ENCODE measurements at places on chromosomes 3 and 15.

- no peak for DNase-seq
Observed at GRCh38 chr3:170465955-170466354, 47.3 kb downstream of the CLDN11 start.

- no peak for DNase-seq
Observed at GRCh38 chr3:140883428-140884040, 58.1 kb upstream of the SLC25A36 start.

DNA sequence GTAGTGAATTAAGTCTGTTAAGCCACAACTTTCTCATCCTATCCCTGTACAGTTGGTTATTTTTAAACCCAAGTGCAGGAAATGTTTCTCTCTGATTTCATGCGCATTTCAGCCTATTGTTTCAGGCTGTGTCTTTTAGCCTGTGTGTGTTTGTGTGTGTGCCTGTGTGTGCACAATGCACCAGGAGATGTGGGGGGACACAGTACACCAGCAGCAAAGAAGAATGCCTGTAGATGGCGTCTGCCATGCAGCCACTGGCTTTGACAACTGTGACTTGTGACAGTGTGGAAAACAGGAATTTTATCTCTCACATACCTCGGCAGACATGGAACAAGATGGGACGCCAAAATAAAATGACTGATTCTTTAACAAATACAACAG is 43.6 kb upstream of the PLXNA1 start:
- DNase-seq: no peak

DNA sequence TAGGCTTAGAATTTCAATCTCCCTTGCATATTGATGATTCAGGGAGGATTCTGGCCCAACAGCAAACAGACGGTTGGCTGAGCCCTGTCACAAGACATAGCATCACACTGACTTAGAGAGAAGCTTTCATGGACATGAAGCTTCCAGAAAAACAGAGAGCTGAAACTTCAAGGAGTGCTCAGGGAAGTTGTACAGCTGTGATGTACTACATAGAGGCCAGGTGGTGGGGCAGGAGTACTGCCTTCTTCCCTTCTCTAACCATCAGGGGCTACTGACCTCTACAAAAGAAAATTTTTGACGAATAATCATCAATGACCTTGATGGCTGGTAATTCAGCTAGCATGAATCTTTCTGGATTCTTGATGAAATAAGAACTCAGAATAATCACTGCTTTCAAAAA is 378.5 kb downstream of the ERC2 start:
- no peak for DNase-seq

GRCh38 chr3:16606398-16606797 is 1.2 kb upstream of the DAZL start:
- no peak for DNase-seq

DNA sequence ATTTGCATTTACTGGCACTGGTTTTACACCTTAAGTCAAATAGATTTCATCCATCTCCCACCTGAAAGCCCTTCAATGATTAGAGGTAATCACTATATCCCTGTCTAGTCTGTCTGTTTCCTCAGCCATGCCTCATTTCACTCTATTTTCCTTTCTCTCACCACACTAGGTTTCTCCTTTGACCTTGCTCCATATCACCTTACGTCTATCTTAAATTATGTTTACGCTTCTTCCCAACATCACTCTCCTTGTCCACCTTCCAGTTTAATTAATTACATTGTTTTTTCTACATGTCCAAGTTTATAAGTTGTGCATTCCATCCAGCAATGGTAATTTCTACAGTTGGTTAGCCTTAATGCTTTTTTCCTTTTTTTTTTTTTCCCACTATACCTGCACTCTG is 396.7 kb upstream of the PDZRN3 start:
- no peak for DNase-seq

DNA sequence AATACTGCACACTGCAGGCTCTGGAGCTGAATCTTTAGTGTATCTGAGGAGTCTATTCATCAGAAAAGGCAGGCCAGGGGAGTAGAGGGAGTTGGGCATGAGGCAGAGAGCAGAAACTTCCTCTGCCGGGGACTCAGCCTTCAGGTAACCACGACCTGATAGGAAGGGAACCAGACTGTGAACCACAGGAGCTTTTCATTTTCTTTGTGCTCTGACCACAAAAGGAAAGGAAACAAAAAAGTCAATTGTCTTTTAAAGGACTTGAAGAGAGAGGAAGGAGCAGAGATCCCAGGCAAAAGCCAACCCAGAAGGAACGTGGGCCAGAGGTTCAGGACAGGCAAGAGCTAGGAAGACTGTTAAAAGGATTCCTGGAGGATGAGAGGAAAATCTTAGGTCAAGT is 573.3 kb downstream of the EPHB1 start:
- no peak for DNase-seq

All from T-helper 22 cell (primary cell).